Activated T-cell treated with anti-CD3 and anti-CD28 coated beads, Interleukin-2, amount 50 U/mL, for 72 hours (primary cell): ENCODE measurements at places on chromosomes 2 and 18. TPM values are rescaled to one million over a fixed set of nuclear protein-coding genes. Genes with fewer than 3 reads are reported as not detected.
A peak's percentile ranks its signal among the peaks of the same experiment; 100 is the strongest.

MSH6 gene
- total RNA-seq, result 140 TPM

GNLY gene
- total RNA-seq, result 143 TPM

PAX3 gene
- total RNA-seq, result not detected

SP110 gene
- 118 TPM for total RNA-seq

DNA sequence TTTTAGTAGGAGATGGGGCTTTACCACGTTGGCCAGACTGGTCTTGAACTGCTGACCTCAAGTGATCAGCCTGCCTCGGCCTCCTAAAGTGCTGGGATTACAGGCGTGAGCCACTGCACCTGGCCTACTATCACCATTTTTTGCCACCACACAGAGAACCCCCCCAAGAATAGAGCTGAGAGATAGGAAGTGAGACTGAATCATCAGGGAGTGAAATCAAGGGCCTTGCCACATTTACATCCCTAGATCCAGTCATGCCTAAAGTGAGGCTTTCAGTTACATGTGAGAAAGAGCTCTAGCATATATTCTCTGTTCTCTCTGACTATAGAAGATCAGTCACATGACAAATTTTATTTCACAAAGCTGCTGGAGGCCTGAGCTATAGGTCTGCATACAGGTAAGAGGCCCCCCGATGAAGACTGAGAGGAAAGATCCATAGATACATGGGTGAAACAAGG is 28.0 kb upstream of the KCMF1 start:
- no peaks in the 10 kb centered on the region for H3K27me3 ChIP-seq
- no peaks in the 10 kb centered on the region for H3K36me3 ChIP-seq
- peak overlapping the region; percentile 26 for H3K27ac ChIP-seq
- H3K4me1 ChIP-seq, result peaks cover 89% of the 10 kb centered on the region
- DNase-seq, result no peak
- peak overlapping the region; percentile 59 for H3K4me3 ChIP-seq

GRCh38 chr2:85770369-85770768 is 16.6 kb downstream of the ATOH8 start:
- DNase-seq, result no peak
- no peak overlapping the region for H3K27ac ChIP-seq
- H3K4me1 ChIP-seq, result no peaks in the 10 kb centered on the region
- H3K36me3 ChIP-seq, result no peaks in the 10 kb centered on the region
- H3K4me3 ChIP-seq, result no peak overlapping the region

DNA sequence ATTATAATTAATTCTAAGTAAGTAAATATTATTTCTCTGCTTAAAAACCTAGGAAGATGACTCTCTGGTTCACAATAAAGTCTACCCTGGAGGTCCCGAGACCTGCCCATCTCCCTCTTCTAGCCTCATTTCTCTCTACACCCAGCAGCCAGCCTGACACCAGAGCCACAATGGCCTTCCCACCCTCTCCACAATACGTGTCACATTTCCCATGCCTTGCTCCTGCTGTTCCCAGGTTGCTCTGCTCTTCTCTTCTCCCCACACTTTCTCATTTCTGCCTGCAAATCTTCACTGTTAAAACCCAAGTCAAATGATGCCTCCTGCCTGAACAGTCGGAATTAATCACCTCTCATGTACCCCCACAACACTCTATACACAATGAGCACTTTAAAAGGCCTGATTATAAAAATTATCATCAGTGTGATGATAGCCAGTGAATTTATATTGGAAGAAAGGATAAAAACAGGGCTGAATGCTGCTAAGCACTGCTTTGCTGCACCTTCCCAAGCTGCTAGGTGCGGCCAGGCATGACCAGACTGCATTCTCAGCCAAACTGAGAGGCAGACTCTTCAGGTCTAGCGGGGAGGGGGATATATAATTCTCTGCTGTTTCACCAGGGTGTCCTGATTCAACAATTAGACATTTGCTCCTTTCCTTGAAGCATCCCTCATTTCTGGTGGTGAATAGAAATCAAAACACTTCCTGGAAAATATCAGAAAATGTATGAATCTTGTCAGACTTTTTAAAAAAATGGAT is 160.6 kb downstream of the DTNA start:
- H3K4me1 ChIP-seq, result peaks cover 34% of the 10 kb centered on the region
- no peak for DNase-seq
- no peaks in the 10 kb centered on the region for H3K36me3 ChIP-seq
- H3K4me3 ChIP-seq, result no peak overlapping the region
- H3K27ac ChIP-seq, result no peak overlapping the region
- H3K27me3 ChIP-seq, result peaks cover 7% of the 10 kb centered on the region

GRCh38 chr2:215358312-215358845 is 46.5 kb downstream of the ATIC start:
- no peaks in the 10 kb centered on the region for H3K4me1 ChIP-seq
- no peaks in the 10 kb centered on the region for H3K27me3 ChIP-seq
- no peak overlapping the region for H3K27ac ChIP-seq
- no peak overlapping the region for H3K4me3 ChIP-seq

DNA sequence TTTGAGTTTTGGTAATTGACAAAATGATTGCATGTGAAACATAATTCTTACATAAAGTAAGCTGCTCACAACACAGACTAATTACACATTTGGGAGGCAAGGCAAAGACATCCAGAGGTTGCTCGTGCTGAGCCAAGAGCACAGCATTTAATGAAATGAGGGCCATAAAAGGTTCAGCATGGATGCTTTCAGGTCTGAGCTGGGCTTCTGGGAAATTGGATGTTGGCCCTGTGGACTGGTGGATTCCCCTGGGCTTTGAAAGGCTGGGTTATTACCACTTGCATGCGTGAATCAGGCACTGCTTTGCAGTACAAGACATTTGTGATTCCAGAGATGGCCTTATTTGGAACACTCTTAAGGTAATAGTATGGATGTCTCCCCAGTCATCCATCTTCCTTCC is 533.5 kb upstream of the NRP2 start:
- H3K4me1 ChIP-seq, result no peaks in the 10 kb centered on the region
- no peak overlapping the region for H3K27ac ChIP-seq
- DNase-seq, result no peak
- no peaks in the 10 kb centered on the region for H3K36me3 ChIP-seq
- H3K27me3 ChIP-seq, result no peaks in the 10 kb centered on the region
- no peak overlapping the region for H3K4me3 ChIP-seq

- peak overlapping the region; percentile 94 for H3K4me3 ChIP-seq
- peaks cover 90% of the 10 kb centered on the region for H3K4me1 ChIP-seq
These were observed 69.8 kb upstream of the STK17B start for GRCh38 chr2:196241175-196241574.

DNA sequence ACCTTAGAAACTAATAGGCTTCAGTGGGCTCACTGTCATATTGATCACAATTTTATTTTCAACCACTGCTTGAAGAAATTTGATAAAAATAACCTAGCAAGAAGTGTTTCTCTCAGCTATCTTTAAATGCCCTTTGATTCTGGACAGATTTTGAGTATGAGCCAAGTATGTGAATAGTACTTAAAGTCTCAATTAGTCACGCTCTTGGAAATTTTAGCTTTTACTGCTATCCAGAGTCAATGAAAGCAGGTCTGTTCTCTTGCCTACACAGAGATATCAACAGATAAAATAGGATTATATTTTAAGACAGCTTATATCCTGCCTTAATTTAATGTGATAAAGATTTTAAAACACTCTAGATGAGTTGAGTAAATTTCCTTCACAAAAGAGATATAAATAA is 337.3 kb downstream of the CBLN2 start:
- DNase-seq, result no peak
- H3K4me1 ChIP-seq, result no peaks in the 10 kb centered on the region
- no peak overlapping the region for H3K27ac ChIP-seq
- H3K36me3 ChIP-seq, result no peaks in the 10 kb centered on the region
- no peak overlapping the region for H3K4me3 ChIP-seq

GRCh38 chr2:160371251-160372009 is 122.2 kb downstream of the RBMS1 start:
- no peaks in the 10 kb centered on the region for H3K36me3 ChIP-seq
- no peak overlapping the region for H3K4me3 ChIP-seq

GRCh38 chr2:178513876-178514275 is 33.6 kb downstream of the PLEKHA3 start:
- H3K4me3 ChIP-seq, result no peak overlapping the region
- no peak overlapping the region for H3K27ac ChIP-seq
- no peak for DNase-seq
- H3K36me3 ChIP-seq, result peaks cover 2% of the 10 kb centered on the region
